Vagina (tissue), 2 donors: ENCODE measurements at places on chromosomes 2 and 18. TPM values are rescaled to one million over a fixed set of nuclear protein-coding genes. Genes with fewer than 3 reads are reported as not detected.

The CMPK2 gene
- 5.6 TPM for total RNA-seq

The APCDD1 gene
- 110 TPM for total RNA-seq

The PARD3B gene
- 12.3 TPM for total RNA-seq

The LYG2 gene
- not detected for total RNA-seq

The FAM237A gene
- total RNA-seq: not detected

The IL1RL2 gene
- 5.2 TPM for total RNA-seq

The SYT4 gene
- total RNA-seq: 4.7 TPM

The KLHL14 gene
- total RNA-seq: 0.98 TPM

The NTSR2 gene
- total RNA-seq: not detected

The PKDCC gene
- total RNA-seq: 146 TPM

The HOXD11 gene
- 19.4 TPM for total RNA-seq

The CCDC68 gene
- total RNA-seq: 8.1 TPM
